ENCODE measurements at places on chromosomes 12 and 14. TPM values are rescaled to one million over a fixed set of nuclear protein-coding genes. Genes with fewer than 3 reads are reported as not detected.
A peak's percentile ranks its signal among the peaks of the same experiment; 100 is the strongest.

GRCh38 chr14:68795597-68796417 is 2.9 kb upstream of the ZFP36L1 start:
- peak; percentile 58 for ATAC-seq

- no peak for ATAC-seq
Measured at GRCh38 chr14:94043756-94044475, 17.8 kb downstream of the OTUB2 start.

GRCh38 chr12:117188961-117189724 is 1.1 kb downstream of the FBXO21 start:
- ATAC-seq = peak; percentile 21

Gene TMEM229B
- total RNA-seq = 0.80 TPM

Gene AQP6
- not detected for total RNA-seq

- peak; percentile 86 for ATAC-seq
Measured at GRCh38 chr12:92745856-92746550, 43.2 kb downstream of the PLEKHG7 start.

- no peak for ATAC-seq
Measured at GRCh38 chr12:129409281-129409680, 494.5 kb downstream of the TMEM132D start.

GRCh38 chr12:95371571-95371970 is 102.4 kb upstream of the METAP2 start:
- ATAC-seq = no peak

GRCh38 chr12:96143392-96143791 is 50.8 kb upstream of the ELK3 start:
- ATAC-seq = no peak

GRCh38 chr14:78593949-78594348 is 423.8 kb downstream of the NRXN3 start:
- no peak for ATAC-seq

GRCh38 chr14:60989599-60989998 is 8.6 kb downstream of the SLC38A6 start:
- no peak for ATAC-seq

GRCh38 chr14:20632831-20633691 is 8.4 kb downstream of the OR6S1 start:
- peak; percentile 86 for ATAC-seq

Gene GPRC5A
- 11.8 TPM for total RNA-seq

GRCh38 chr14:89469210-89470198 is 52.5 kb upstream of the FOXN3 start:
- ATAC-seq = no peak

Gene ACVRL1
- total RNA-seq = 4.9 TPM

GRCh38 chr14:75013290-75013689 is 10.6 kb downstream of the EIF2B2 start:
- no peak for ATAC-seq

- ATAC-seq = no peak
Measured at GRCh38 chr14:65001723-65002122, 15.0 kb downstream of the FNTB start.

Measured in esophagus mucosa (tissue), 1 donor.